ENCODE measurements at places on chromosomes 12 and 14. TPM values are rescaled to one million over a fixed set of nuclear protein-coding genes. Genes with fewer than 3 reads are reported as not detected.

DNA sequence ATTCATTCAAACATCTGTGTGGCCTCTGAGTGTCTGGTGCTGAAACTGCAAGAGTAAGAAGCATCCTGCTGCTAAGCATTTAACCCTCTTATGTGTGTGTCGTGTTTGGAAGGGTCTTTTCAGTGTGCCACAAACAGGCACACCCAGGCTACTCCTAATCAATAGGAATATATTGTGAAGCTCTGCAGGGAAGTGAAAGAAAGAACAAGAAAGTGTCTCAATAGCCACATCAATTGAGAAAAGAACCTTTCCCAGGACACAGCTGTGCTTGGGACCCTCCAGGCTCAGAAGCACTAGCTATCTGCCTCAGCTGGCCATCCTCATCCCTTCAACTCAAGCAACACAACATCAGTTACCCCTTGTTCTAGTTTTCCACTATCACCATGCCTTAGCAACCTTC, 13.4 kb upstream of the KRAS start:
- H3K27me3 ChIP-seq = no peaks in the 10 kb centered on the region
- H3K4me3 ChIP-seq = no peak overlapping the region
- no peaks in the 10 kb centered on the region for H3K36me3 ChIP-seq
- DNase-seq = no peak
- no peak overlapping the region for H3K27ac ChIP-seq

DNA sequence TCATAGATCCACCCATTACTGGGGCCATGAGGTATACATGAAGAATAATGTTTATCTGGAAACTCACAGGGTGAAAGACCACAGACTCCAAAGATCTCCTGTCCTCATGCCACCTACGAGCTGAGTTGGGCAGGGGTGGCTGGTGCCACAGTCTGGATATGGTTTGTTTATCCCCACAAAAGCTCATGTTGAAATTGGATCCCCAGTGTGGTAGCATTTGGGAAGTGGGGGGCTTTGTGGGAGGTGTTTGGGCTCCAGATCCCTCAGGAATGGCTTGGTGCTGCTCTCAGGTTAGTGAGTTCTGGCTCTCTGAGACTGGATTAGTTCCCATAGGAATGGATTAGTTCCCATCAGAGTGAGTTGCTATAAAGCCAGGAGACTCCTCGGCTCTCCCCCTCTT, 192.3 kb upstream of the FSCB start:
- DNase-seq = no peak
- H3K36me3 ChIP-seq = no peaks in the 10 kb centered on the region
- no peaks in the 10 kb centered on the region for H3K27me3 ChIP-seq
- H3K27ac ChIP-seq = no peak overlapping the region

GRCh38 chr14:77660754-77661153, 44.3 kb upstream of the SPTLC2 start:
- no peak for DNase-seq
- H3K4me1 ChIP-seq = no peaks in the 10 kb centered on the region
- no peak overlapping the region for H3K4me3 ChIP-seq
- no peaks in the 10 kb centered on the region for H3K27me3 ChIP-seq
- H3K36me3 ChIP-seq = no peaks in the 10 kb centered on the region

- peaks cover 49% of the 10 kb centered on the region for H3K4me1 ChIP-seq
- DNase-seq = no peak
- H3K27me3 ChIP-seq = no peaks in the 10 kb centered on the region
- no peaks in the 10 kb centered on the region for H3K36me3 ChIP-seq
- peak overlapping the region; percentile 10 for H3K4me3 ChIP-seq
- H3K27ac ChIP-seq = peak overlapping the region; percentile 97
Observed at GRCh38 chr14:76919431-76920330, 93.5 kb downstream of the LRRC74A start.

DNA sequence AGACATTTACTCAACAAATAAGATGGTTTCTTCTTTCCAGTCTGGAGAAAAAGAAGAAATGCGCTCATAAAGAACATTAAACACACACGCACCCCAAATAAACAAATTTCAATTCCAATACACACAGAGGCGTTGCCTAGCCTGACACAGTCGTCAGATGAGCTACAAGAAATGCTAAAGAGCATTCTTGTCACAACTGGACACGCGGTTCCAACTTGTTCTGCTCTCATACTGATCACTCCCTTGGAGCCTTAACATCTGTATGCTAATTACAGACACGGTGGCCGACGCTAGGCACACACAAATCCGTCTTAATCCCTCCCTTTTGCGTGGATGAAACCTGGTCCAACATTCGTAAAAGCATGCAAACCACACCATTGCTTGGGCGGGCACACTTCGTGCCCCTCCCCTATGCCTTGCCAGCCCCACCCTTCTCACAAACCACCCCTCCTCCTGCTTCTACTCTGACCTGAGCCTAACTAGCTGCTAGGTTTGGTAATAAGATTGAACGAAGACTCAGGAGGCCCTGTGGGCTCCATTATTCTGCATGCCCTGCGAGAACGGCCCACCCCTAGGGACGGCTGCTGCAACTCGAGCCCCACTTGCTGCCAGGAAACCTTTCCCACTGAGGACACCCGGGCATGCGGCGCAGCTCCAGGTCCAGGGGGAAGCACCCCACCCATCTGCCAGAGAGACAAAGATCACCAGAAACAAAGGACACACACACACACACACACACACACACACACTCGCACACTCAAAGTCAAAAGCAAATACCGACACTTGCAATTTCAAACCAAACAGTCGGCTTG, 1.2 kb downstream of the KCNK10 start:
- no peaks in the 10 kb centered on the region for H3K27me3 ChIP-seq
- DNase-seq = no peak
- H3K4me3 ChIP-seq = no peak overlapping the region
- no peaks in the 10 kb centered on the region for H3K36me3 ChIP-seq

Gene NPAS3
- total RNA-seq = 2.9 TPM

Gene BEST3
- not detected for total RNA-seq

Data from tibial nerve (tissue), 4 donors.